ENCODE measurements at places on chromosomes 11 and 22.

DNA sequence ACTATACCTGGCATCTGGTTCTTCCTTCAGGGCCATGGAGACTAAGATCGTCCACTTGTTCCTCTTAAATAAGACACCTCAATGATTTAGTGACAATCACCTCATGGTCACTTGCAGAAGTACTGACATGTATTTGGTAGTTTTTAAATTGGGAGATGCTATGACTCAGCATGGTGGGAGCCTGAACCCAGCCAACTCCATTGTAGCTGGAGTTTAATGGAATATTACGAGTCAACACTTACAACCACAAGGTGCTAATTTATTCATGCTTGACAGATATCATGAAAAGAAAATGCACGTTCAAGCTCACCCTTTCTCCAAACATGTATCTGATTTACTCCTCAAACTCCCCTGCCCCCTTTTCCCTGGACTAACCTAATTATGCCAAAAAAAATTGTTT is 16.6 kb upstream of the APOL3 start:
- 0 out of 2 replicates have a peak, but pooled peaks cover 2% of the 10 kb centered on the region for H3K27me3 ChIP-seq
- H3K4me1 ChIP-seq = no peaks in the 10 kb centered on the region
- no peak overlapping the region for H3K4me3 ChIP-seq
- H3K36me3 ChIP-seq = no peaks in the 10 kb centered on the region
- DNase-seq = no peak
- H3K27ac ChIP-seq = no peak overlapping the region

DNA sequence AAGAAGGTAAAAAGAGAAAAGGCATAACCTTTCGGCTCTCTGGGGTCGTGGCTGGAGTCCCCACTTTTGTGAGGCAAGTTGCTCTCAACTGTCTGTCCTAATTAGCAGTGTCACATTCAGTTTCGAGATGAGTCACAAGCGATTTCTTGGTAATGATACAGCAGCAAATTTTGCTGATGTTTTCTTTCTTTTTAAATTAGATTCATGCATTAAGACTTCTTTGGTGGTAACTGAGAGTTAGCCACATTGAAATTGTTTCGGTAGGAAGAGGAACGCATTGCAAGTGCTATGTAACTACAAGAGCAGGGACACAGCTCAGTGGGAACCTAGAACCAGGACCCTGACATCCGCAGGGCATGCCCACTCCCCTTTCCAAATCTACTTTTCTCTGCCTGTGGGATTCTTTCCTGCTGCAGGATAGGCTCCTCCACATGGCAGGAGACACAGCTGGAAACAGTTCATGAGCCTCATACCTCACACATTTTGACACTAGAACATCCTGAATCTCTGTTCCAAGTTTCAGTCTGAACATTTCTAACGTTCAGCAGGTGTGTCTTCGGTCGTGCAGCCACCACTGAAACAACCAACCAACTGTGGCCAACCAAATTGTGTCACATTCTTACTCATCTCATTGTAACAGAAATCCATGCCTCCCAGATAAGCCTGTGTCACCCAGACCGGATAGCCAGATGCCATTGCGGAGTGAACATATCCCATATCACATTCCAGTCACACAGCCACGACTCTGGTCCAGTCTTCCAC is 987.6 kb downstream of the NTM start:
- H3K4me1 ChIP-seq = no peaks in the 10 kb centered on the region
- no peaks in the 10 kb centered on the region for H3K27me3 ChIP-seq
- no peak for DNase-seq
- no peak overlapping the region for H3K27ac ChIP-seq
- H3K4me3 ChIP-seq = no peak overlapping the region

GRCh38 chr11:94740083-94741021 is 27.8 kb upstream of the AMOTL1 start:
- no peaks in the 10 kb centered on the region for H3K36me3 ChIP-seq
- no peak for DNase-seq
- peak overlapping the region; percentile 92 for H3K27ac ChIP-seq

DNA sequence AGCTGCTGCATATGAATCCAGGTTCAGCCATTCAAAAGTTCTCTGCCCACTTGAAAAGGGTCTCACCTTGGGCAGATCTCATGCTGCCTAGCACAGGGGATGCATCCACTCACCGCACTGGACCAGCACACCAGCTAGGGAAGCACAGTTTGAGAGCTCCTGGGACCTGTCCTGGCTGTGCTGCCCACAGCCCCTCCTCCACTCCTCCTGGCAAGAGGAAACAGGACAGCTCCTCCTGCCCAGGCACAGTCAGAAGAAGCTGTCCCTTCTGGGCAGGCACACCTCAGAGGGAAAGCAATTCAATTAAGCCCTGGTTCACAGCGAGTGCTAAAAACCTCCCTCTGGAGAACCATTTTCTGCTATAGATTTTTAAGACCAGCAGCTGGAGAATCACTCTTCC is 146.7 kb downstream of the ST3GAL4 start:
- H3K4me3 ChIP-seq = no peak overlapping the region
- no peak for DNase-seq
- H3K27ac ChIP-seq = no peak overlapping the region
- no peaks in the 10 kb centered on the region for H3K36me3 ChIP-seq

- H3K36me3 ChIP-seq = no peaks in the 10 kb centered on the region
- H3K27ac ChIP-seq = no peak overlapping the region
- no peaks in the 10 kb centered on the region for H3K4me1 ChIP-seq
- no peaks in the 10 kb centered on the region for H3K27me3 ChIP-seq
- H3K4me3 ChIP-seq = no peak overlapping the region
Observed at GRCh38 chr22:44405661-44406060, 92.4 kb downstream of the RTL6 start.

DNA sequence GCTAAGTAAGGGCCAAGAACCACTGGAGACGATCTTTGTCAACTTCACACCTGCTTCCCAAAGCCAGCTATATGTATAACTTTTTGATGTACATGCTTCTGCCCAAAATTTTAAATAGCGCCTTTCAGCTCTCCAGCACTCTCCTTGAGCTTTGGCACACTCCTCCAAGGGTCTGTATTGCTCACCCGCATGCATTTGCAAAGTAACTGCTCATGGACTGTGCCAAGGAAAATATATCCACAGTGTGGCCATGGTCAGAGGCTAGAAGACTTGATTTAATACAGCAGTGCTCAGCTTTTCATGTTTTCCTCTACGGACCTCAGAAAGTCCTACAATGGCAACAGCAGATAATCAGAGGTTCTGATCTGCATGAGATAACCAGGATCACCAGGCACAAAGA is 550.1 kb downstream of the SOX6 start:
- H3K27me3 ChIP-seq = no peaks in the 10 kb centered on the region
- H3K27ac ChIP-seq = no peak overlapping the region
- H3K4me1 ChIP-seq = no peaks in the 10 kb centered on the region
- no peak for DNase-seq
- H3K4me3 ChIP-seq = no peak overlapping the region
- no peaks in the 10 kb centered on the region for H3K36me3 ChIP-seq

DNA sequence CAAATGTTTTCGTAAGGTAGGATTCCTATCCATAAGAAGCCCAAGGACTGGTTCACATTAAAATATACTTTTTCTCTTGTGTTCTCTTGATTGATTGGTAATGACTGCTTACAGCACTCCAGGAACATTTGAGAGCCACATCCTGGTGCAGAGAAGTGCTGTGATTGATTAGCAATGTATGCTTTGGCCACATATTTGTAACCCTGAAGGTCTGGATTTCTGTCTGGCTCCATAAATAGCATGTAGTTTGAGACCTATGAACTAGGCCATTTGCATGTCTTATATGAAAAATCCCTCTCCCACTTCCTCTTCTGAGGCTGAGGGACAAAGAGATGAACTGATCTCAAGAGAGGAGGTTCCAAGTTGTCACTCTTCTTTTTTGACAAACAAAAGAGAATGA is 49.3 kb upstream of the CD44 start:
- H3K27me3 ChIP-seq = no peaks in the 10 kb centered on the region
- peak overlapping the region; percentile 40 for H3K27ac ChIP-seq
- H3K4me1 ChIP-seq = peaks cover 5% of the 10 kb centered on the region

GRCh38 chr11:19903620-19904069 is 191.0 kb downstream of the NAV2 start:
- no peaks in the 10 kb centered on the region for H3K27me3 ChIP-seq
- no peak overlapping the region for H3K27ac ChIP-seq
- no peaks in the 10 kb centered on the region for H3K4me1 ChIP-seq

DNA sequence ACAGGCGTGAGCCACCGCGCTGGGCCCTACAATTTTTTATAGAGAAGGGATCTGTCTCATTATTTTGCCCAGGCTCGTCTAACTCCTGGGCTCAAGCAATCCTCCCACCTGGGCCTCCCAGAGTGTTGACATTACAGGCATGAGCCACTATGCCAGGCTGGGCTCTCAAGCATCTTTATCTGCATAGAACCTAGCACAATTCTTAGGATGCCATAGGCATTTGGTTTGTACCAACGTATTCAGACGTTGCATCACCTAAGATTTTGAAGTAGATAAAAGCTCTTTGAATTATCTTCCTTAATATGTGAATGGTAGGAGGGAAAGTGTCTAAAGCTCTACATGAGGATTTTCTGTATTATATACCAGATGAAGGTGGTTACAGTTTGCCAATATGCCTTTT is 30.5 kb downstream of the RTN3 start:
- no peak for DNase-seq
- no peaks in the 10 kb centered on the region for H3K27me3 ChIP-seq

DNA sequence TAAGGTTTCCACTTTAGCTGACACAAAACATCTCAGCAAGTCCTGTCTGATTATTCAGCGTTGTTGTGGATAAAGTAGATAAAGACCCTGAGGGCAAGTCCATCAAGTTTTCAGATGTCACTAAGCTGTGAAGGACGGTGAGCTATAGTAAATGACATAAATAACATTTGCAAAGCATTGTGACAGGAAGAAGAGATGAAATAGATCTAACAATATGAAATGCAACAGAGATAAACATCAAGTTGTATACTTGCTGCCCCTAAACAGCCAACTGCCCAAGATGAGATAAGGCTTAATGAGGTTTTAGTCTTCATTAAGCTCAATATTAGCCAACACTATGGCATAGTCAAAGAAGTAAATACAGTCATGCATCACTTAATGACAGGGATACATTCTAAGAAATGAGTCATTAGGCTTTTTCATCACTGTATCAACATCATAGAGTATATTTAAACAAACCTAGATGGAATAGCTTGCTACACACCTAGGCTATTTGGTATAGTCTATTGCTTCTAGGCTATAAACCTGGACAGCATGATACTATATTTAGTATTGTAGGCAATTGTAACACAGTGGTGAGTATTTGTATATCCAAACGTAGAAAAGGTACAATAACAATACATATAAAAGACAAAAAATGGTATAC is 625.1 kb upstream of the ANO5 start:
- DNase-seq = no peak
- no peak overlapping the region for H3K27ac ChIP-seq
- no peaks in the 10 kb centered on the region for H3K36me3 ChIP-seq
- no peaks in the 10 kb centered on the region for H3K27me3 ChIP-seq

DNA sequence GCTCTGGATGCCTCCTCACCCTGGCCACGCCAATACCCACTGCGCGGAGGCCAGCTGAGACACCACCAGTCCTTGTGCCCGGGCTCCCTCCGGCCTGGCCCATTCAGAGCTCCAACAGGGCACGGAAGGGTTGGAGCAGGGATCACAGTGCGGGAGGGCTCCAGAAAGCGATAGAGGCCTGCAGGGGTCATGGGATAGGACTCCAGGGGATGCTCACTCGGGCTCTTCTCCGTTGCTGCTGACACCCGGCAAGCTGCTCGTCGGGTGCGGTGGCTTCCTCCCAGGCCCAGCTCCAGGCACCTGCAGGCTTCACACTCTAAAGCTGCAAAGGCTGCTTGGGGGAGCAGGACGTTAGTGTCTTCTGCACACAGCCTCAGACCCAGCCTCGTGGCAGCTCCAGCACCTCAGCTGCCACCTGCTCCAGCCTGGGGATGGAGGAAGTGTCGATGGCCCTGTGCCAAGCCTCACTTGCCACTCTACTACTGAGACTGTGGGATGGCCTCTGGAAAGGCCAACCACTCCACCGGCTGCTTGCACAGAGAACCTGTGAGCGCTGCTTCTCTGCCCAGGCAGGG is 10.6 kb downstream of the WNT7B start:
- DNase-seq = no peak
- H3K27me3 ChIP-seq = no peaks in the 10 kb centered on the region
- peak overlapping the region; percentile 93 for H3K27ac ChIP-seq
- no peaks in the 10 kb centered on the region for H3K36me3 ChIP-seq

- H3K27ac ChIP-seq = peak overlapping the region; percentile 73
- no peaks in the 10 kb centered on the region for H3K36me3 ChIP-seq
- peak overlapping the region; percentile 36 for H3K4me3 ChIP-seq
- DNase-seq = no peak
- no peaks in the 10 kb centered on the region for H3K27me3 ChIP-seq
Observed at GRCh38 chr22:50190941-50191741, 5.4 kb downstream of the TRABD start.

- H3K36me3 ChIP-seq = no peaks in the 10 kb centered on the region
- no peak overlapping the region for H3K4me3 ChIP-seq
- DNase-seq = no peak
- H3K27ac ChIP-seq = no peak overlapping the region
- no peaks in the 10 kb centered on the region for H3K4me1 ChIP-seq
- no peaks in the 10 kb centered on the region for H3K27me3 ChIP-seq
Observed at GRCh38 chr11:20015101-20015500, 145.2 kb downstream of the DBX1 start.

- H3K36me3 ChIP-seq = no peaks in the 10 kb centered on the region
- DNase-seq = no peak
- no peaks in the 10 kb centered on the region for H3K27me3 ChIP-seq
- peaks cover 11% of the 10 kb centered on the region for H3K4me1 ChIP-seq
Observed at GRCh38 chr11:122645847-122646246, 9.7 kb upstream of the UBASH3B start.

DNA sequence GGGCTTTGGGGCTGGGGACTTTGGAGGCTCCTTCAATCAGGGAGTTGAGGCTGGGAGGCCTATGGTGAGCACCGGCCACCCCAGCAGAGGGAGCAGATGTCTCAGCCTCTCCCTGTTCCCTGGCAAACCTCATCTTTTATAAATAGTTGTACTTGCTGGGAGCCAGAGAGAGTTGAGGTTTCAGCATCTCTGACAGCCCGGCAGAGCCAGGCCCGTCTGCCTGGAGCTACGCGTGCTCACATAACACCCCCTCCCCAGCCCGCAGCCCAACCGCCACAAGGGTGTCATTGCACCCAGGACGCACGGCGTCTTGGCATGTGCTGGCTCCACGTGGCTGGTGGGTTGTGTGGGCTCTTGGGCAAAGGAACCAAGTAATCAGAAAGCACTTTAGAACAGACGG is 127.1 kb downstream of the CHST1 start:
- no peaks in the 10 kb centered on the region for H3K36me3 ChIP-seq
- no peak for DNase-seq
- H3K27me3 ChIP-seq = peaks cover 6% of the 10 kb centered on the region
